NCI-H1694 (cell line): ENCODE measurements at places on chromosomes 13 and 19.

DNA sequence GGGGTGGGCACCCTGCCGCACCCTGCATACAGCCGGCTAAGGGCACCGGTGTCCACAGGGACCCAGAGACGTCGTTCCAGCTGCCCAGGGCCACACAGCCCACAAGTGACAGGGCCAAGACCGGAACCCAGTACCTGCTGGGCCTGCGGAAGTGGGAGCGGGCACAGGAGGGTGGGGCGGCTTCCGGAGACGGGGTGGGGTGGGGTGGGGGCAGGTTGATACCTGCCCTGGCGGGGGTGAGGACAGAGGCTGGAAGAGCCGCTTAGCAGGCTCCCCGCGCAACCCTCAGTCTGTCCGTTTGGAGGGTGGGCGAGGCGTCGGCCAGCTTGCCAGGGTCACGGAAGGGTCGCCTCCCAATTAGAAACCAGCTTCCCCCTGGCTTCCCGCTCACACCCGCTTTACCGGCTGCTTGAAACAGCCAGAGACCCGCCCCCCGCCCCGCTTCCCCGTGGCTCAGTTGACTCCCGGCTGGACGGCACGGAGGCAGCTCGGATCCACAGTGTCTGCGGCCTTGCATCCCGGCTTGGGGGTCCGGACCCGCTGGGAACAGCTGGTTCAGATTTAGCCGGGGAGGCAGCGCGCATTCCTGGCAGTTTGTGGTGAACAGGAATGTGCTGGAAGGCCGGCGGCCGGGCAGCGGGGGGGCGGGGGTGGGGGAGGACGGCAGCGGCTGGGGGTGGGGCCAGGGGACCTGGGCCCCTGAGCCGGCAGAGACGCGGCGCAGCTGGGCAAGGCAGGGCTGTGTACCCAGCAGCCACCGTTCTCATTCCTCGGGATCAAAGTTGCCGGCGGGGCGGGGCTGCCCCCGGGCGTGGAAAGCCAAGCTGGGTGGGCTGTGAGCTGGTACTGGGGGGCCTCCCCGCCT lies 1.9 kb downstream of the CNN2 start:
- no peak for DNase-seq

DNA sequence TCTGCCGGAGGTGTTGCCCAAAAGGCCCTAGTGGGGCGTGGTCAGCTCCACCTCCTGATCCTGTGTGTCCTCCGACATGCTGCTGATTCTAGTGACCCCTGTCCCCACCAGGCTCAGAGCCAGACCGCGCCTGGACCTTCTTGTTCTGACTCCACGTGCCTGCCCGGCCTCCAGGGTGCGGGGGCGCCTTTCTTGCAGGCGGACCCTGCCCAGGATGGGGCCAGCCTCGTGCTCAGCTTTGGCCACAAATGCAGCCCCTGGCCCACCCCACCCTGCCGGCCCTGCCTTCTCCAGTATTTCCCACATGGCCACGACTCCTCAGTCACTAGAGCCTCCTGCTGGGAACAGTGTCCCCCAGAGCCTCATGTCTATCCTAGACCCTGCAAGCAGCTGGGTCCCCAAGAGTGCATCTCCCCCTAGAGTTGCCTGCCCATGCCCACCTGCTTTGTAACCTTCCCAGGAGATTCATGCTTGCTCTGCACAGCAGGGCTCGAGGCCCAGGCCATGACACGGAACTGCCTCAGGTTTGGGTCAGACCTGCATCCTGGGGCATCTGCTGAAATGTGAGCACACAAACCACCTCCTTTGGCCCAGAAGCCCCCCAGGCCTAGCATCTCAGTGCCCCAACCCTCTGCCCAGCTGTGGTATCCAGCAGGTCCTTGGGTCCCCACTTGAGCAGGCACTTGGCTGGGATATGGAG lies 27.0 kb downstream of the TMEM161A start:
- no peak for DNase-seq

- DNase-seq = no peak
Measured at GRCh38 chr13:106348075-106348840, 187.2 kb downstream of the EFNB2 start.

GRCh38 chr13:35475212-35475959 lies 1.1 kb downstream of the MAB21L1 start:
- DNase-seq = no peak

DNA sequence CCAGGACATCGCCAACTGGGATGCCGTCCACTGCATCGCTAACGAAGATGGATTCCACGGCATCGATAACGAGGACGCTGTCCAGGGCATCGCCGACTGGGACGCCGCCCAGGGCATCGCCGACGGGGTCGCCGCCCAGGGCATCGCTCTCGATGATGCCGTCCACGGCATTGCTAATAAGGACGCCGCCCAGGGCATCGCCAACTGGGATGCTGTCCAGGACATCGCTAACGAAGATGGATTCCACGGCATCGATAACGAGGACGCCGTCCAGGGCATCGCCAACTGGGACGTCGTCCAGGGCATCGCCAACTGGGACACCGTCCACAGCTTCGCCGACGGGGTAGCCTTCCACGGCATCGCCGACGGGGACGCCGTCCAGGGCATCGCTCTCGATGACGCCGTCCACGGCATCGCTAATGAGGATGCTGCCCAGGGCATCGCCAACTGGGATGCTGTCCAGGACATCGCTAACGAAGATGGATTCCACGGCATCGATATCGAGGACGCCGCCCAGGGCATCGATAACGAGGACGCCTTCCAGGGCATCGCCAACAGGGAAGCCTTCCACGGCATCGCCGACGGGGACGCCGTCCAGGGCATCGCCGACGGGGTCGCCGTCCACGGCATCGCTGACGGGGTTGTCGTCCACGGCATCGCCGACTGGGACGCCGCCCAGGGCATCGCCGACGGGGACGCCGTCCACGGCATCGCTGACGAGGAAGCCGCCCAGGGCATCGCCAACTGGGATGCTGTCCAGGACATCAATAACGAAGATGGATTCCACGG lies 948.4 kb downstream of the TUBA3C start:
- no peak for DNase-seq

GRCh38 chr13:95403349-95404140 lies 102.3 kb upstream of the ABCC4 start:
- DNase-seq = no peak
